ENCODE measurements at places on chromosomes 3 and 15. TPM values are rescaled to one million over a fixed set of nuclear protein-coding genes. Genes with fewer than 3 reads are reported as not detected.

Gene GOLGA8J
- not detected for total RNA-seq

GRCh38 chr3:150407051-150407807, 869 bp upstream of the TSC22D2 start:
- no peak for DNase-seq

Gene ENTPD3
- not detected for total RNA-seq

GRCh38 chr3:128296469-128297251, 143.4 kb downstream of the EEFSEC start:
- no peak for DNase-seq

DNA sequence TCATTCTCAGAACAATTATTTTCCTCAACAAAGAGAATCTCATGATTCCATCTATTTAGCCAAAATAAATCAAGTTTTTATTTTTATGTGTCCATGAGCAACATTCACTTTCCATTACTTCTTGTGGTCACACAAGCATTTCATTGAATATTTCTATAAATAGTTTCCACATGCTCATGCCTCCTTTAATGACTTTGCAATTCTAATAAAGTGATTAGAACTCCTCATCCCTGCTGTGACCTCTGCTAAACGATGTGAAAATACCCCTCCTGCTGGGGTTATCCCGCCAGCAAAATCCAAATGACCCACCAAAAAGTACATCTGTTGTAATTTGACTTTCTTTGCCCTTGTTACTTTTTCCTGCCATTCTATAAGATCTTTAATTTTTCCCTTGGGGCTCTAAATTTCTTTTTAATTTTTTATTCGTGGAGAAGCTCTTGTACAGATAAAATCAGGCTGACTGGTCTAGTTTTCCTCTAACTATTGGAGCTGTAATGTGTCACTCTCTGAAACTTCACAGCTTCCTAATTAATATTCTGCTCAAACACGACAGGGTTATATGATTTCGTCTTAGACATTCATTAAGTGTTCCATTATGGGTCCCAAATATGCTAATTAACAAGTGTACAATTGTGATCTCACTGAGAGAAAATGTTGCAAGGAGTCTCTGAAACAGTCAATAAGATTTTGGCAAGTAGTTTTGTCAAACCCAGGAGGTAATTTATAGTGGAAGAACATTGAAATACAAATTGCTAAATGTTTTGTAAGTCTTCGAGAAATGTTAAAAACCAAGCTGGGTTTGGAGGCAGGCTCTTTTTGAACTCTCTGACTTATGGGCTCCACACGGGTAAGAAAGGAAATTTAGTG, 533.1 kb upstream of the NAALADL2 start:
- peak; percentile 61 for DNase-seq

DNA sequence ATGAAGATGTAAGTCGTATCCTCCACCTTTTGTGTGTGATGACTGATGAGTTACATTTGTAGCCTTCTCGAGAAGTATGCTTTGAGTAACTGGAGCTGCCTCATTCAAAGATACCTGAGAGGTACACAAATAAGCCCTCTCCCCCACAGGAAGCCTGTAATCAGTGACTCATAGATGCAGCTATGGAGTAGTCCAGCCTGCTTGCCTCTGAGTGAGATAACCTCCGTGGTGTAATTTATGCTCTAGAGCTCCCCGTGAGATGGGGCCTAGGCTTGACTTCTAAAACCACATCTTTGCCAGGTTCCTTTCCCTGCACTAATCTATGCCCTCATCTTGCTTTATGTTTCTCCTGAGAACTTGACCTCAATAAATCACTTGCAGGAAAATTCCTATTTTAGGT, 291.7 kb downstream of the SUCLG2 start:
- no peak for DNase-seq

- no peak for DNase-seq
Observed at GRCh38 chr15:32819448-32819847, 101.6 kb downstream of the GREM1 start.

DNA sequence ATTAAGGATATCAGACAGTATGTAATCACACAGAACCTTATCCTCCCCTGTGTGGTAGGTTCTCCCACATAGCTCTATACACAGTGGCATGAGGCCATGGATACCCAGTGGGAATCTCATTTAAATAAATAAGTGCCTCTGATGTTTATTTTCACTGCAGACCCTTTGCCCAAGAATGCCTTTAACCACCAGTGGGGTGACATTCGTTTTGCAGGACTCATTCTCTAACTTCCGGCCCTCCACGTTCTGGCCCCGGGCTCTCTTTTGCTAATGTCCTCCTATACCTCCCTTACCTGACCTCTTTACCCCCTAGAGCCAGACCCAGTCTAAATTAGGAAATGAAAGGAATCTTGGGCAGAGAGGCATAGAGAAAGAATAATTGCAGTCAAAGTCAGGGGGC, 8.3 kb downstream of the CCDC80 start:
- no peak for DNase-seq

DNA sequence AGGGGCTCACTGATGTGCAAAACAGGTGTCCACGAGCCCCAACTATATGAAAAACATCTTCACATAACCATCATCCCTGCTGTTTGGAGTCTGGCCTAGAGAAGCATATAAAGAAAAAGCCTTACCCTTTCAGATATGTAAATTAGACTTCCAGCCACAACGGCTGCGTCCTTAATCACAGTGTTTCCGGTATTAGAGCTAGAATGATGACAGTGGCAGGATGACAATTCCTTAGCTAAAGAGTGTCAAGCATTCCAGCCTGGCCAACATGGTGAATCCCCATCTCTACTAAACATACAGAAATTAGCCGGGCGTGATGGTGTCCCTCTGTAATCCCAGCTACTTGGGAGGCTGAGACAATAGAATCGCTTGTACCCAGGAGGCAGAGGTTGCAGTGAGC, 19.5 kb upstream of the SAMD7 start:
- no peak for DNase-seq

GRCh38 chr15:74173380-74174218, at the start of gene ISLR:
Gene ISLR (plus strand): TSS chr15:74173710. CDS start chr15:74174859, 1,149 bp downstream.
- DNase-seq, result peak; percentile 32

DNA sequence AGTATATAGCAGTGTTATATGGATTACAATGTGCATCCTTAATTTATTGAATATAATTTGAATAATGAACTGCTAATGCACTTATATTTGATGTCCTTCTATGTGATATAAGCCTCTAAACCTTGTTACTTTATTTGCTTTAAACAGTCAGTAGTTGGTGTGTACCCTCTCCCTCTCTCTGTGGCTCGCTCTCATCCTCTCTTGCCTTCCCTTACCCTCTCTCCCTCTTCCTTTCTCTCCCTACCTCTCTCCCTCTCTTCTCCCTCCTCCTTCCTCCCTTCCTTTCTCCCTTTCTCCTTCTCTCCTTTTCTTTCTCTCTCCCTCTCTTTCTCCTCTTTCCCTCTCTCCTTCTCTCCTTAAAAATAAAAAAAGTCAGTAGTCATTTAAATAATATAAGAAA, 28.9 kb downstream of the MGA start:
- no peak for DNase-seq

GRCh38 chr3:78588906-78589621, 1178.7 kb downstream of the ROBO1 start:
- DNase-seq, result no peak

Gene GOLGA6L2
- not detected for total RNA-seq

DNA sequence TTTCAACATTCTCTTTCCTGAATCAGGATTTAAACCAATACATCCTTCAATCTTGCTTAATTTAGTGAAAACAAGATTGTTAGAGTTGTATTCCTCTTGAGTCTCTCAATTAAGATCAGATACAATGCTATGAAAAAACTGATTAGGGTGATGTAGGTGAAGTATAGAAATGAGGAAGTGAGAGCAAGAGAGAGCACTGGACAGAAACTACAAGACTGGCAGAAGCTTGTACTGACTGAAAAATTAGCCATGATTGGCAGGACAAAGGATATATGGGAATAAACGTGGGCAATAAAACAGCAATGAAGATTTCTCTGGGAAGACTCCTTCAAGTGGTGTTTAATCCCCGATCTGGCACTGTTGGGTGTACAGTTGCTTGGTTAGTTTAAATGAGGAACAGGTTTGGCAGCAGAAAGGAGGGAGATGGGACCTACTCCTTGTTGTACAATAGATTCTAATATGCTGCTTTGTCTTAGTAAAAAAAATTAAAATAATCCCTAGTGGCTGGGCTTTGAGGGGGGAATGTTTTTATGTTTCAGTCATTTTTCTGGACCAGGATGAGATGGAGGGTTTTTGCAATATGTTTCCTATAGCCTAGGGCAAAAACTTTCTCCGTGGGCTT, 252.7 kb downstream of the SLC9A9 start:
- no peak for DNase-seq

Gene ATP13A5
- not detected for total RNA-seq

GRCh38 chr15:90620379-90621067, 90.8 kb downstream of the CRTC3 start:
- no peak for DNase-seq

DNA sequence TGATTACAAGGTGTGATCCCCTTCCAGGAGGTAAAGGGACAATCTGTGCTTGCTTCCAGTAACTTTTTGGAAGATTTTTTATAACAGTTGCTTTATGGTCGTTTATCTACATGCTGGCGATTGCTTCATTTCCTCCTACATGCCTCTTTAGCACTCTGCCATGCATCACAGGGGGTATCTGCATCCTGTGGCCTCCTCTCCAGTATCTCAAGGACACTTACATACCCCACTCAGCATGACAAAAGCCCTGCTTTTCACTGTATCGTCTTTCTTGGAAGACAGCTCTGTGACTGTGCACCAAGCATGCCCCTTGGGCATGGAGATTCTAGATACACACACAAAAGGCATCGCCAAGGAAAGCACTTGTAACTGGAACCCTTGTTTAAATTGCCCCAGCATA, 25.3 kb downstream of the CAPN3 start:
- no peak for DNase-seq

GRCh38 chr3:115160295-115160694, 13.2 kb upstream of the ZBTB20 start:
- DNase-seq, result no peak

DNA sequence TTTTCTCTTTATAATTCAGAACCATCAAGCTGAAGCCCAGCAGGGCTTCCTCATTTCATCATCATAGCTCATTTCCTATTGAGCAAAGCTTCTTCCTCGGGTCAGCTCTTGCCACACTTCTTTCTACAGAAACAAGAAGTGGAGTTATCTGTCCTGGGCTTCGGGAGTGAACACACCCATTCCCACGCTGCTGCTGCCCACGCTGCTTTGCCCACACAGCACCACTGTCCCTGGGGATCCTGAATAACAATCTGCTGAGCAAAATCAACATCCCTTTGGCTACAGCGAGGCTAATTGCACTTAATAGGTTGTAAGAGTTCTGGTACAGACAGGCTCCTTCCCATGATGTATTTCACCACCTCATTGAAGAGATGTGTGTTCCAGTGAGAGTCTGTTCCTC, 23.7 kb downstream of the CEP19 start:
- peak; percentile 29 for DNase-seq

Gene SLC22A14
- 0.78 TPM for total RNA-seq

DNA sequence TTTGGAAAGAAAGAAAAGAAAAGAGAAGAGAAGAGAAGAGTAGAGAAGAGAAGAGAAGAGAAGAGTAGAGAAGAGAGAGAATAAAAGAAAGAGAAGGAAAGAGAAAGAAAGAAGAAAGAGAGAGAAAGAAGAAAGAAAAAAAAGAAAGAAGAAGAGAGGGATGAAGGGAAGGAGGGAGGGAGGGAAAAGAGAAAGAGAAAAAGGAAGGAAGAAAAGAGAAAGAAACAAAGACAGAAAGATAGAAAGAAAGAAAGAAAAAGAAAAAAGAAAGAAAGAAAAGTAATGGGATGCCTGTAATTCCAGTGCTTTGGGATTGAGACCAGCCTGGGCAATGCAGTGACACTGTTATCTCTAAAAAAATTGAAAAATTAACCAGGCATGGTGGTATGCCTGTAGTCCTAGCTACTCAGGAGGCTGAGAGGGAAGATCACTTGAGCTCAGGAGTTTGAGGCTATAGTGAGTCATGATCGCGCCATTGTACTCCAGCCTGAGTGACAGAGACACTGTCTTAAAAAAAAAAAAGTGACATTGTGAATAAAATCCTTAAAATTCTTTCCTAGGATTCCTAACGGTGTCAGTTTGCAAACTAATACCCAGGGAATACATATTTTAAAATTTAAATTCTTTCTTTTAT, 1.7 kb downstream of the RASL12 start:
- DNase-seq, result no peak
